Activated T-helper 9 cell treated with anti-CD3 and anti-CD28 coated beads, Interleukin-2, amount 50 U/mL, for 16 hours (primary cell): ENCODE measurements at places on chromosomes 3 and 15.

DNA sequence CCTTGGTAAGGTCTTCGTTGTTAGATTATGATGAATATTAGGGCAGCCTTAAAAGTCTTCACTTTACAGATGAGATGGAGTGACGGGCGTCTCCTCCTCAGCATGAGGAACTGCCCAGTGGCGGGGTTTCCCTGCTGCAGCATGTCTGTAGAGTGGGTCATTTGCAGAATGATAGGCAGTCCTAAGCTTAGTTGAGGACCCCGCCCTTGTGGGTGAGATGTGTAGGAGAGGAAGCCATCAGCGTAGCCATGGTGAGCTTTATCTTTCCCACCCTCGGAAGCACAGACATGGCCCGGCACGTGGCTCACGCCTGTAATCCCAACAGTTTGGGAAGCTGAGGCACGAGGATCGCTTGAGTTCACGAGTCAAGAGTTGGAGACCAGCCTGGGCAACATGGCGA lies 877 bp downstream of the NIT2 start:
- DNase-seq = no peak

DNA sequence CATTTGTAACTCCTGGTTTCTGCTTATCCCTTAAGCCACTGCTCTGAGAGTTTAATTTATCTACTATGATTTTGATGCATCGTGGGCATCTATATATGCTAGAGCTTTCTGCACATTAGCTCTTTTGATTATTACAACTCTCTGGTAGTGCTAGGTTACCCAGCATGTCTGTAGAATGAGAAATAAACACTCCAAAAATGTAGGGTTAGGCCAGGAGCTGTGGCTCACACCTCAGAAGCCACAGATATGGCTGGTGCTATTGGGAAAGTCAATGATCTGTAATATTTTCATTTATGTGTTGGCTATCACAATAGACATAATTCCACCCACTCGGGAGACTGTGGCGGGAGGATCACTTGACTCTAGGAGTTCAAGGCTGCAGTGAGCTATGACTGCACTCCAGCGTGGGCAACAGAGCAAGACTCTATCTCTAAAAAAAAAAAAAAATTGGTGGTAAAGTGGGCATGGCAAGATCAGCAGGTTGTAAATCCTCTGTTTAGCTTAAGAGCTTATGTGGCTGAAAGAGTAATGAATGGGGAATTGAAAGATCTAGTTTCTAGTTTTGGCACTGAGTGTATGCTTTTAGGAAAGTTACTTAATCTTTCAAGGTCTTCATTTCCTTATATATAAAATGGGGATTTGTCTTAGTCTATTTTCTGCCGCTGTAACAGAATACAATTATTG lies 6.3 kb downstream of the TIGIT start:
- DNase-seq = no peak

DNA sequence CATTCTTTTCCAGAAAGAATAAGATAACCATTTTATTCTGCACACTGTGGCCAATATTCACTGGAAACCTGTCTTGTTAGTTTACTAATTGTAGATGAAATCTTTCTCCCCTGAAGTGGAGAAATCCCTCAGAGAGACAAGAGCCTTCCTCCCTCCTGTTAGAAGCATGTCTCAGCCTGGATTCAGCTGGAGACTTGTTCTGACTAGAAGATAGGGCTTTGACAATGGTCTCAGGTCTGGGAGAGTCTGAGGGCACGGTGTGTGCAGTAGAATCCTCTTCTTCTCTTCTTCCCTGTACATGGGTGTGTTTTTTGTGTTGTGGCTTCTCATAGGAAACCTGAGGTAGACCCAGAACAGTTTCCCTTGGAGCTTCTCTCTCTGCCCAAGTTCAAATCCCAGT lies 19.9 kb downstream of the CCK start:
- DNase-seq = no peak

GRCh38 chr3:143657391-143657790 lies 190.9 kb downstream of the SLC9A9 start:
- DNase-seq = no peak

DNA sequence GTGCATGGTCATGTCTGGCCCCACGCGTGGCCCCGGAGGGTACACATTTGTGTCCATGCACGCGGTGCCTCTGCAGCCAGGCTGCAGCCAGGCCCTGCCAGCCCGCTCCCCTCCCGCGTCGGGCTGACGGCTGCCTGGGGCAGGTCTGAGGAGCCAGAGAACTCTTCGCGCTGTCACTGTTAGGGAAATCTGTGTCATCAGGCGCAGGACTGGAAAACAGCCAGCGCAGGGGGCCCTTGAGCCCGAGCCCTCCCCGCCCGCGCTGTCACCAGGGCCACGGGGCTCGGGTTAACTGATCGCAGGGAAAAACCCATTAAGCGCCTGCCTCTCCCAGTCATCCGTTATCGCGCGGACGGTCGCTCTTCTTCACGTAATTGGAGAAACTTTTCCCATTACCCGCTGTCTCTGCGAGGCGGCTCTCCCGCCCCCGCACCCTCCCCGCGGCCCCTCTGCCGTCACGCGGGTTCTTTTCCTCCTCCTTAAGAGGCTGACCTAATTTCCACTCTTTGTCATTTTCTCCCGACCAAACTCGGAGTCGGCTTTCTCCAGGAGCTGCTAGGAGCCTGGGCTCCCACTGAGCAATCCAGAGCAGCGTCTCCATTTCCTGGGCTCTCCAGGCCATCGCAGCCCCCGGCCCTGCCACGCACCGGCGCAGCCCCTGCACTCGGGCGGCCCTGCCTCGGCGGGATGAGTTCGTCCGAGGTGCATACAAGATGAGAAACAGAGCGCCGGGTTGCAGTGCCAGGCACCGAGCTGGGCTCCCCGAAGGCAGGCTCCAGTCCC lies 57.5 kb upstream of the PRR23E start:
- DNase-seq = no peak

GRCh38 chr15:51680321-51680720 lies 982 bp upstream of the SCG3 start:
- DNase-seq = no peak

GRCh38 chr3:189982321-189982945 lies 138.3 kb downstream of the P3H2 start:
- DNase-seq = no peak

GRCh38 chr3:106678657-106679390 lies 698.4 kb upstream of the CCDC54 start:
- DNase-seq = no peak

DNA sequence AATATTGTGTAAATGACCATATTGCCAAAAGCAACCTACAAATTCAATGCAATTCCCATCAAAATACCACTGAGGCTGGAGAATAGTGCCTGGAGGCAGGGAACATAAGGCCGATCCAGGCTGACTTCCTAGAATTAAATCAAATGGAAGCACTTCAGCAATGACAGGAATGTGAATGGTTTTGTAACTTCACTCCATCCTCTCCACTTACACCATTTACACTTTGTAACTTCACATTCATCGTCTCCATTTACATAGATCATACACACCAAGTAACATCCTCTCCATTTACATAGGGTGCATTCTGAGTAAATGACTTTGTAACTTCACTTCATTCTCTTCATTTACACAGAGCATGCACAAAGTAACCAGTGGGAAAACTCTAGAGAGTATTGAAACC lies 11.6 kb downstream of the STRIT1 start:
- no peak for DNase-seq

DNA sequence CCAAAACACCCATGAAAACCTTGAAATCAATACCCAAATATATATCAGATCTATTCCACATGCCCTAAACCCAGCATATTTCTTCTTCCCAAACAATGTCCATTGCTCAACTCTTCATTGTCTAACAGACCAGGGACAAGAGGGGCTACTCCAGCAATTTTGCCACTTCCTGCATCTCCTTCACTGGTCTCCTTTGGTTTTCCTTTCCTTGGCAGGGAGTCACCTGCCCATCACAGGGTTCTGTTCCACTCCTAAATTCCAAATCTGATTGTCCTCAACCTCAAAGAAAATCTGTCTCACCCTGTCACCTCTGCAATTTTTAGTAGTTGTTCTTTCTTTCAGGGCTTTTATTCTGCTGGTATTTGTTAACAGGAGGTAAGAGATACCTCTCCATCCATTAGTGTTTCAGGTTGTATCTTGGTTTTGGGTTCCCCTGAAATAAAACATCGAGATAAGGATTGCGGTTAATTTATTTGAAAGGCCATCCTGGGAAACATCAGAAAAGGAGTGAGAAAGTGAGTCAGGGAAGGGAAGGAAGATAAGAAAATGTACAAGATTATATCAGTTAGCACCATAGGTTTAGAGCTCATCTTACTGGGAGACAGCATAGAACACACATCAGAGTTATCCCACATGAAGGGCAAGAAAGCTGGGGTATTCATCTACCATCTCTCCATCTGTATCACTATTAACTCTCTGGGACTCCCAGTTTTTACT lies 13.6 kb downstream of the ZBED2 start:
- DNase-seq = no peak

- DNase-seq = no peak
These were observed 81.4 kb upstream of the TNIK start for GRCh38 chr3:171541647-171542046.

DNA sequence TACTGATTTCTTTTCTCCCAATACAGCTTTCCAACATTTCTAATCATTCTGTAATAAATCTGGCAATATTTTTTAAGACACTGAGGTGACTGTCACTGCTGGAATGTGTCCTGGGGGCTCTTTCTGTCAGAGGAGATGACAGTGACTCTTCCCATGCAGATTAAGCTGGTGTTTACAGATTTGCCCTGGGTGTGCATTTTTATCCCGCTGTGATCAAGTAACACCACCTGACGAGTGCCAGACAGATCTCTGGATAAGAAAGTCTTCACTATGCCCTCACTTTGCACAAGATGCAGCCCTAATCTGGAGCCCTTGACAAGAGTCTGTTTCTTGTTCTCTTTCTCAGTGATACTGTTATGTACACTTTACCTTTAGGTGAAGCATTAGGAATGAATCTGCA lies 477.7 kb downstream of the ZIC1 start:
- no peak for DNase-seq

DNA sequence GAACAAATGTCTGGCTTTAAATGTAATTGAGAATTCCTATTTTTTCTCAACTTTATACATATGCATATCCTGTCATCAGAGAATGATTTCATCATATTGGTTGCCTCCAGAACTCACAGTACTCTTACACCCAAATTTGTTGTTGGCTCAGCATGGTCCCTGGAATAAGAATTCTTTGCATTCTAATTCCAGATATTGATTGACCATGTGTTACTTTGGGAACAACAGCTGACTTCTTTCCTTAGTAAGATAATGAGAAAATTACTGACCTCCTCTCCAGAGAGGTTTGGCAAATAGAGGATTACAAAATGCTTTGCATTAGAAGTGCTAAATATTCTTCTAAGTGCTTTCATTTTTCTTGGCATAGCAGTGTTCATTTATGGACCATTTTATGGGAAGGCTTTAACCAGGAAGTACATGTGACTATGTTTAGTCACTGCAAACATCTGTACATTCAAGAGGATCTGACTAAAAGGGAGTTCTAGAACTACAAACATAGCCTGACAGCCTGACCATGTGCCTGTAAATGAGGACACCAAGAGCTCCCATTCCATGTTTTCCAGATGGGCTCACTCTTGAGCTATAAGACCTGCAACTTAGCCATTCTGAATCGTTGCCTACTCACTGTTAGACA lies 391.6 kb upstream of the DPPA4 start:
- DNase-seq = no peak

DNA sequence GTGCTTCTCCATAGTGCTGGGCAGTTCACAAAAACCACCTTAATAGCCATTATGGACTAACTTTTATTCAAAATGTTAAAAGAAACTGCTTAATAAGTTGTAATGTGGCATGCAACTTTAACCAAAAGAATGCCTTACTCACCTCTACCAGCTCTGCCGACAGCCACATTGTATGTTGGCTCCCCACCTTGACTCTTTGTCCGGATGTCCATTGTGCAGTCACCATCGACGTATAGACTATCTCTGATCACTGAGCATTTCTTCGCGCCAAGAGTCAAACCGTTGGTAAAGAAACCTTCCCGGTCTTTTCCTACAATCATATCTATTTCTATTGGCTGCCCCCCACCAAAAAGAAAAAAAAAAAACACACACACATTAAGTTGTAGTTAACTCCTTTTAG lies 2.5 kb downstream of the PFN2 start:
- no peak for DNase-seq

DNA sequence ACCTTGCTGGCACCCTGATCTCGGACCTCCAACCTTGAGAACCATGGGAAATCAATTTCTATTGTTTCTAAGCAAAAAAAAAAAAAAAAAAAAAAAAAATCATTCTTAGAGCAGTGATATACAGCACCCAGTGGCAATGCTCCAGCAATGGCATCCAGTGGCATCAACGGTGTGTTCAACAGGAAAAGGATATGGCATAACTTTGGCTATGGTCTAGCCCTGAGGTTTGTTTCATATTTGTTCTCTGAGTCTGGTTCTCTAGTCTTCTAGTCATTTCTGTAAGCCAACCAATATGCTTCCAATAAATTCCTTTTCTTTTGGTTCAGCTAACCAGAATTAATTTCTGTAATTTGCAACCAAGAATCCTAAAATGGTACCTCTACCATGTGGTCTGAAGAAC lies 19.2 kb downstream of the DENND4A start:
- no peak for DNase-seq

DNA sequence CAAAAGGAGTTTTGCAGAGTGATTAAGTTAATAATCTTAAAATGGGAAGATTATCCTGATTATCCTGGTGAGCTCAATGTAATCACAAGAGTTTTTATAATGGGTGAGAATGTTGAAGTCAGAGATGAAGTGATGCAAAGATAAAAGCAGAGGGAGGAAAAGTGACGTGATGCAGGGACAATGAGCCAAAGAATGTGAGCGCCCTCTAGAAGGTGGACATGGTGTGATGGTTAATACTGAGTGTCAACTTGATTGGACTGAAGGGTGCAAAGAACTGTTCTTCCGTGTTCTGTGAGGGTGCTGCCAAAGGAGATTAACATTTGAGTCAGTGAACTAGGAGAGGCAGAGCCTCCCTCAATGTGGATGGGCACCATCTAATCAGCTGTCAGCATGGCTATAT lies 569.6 kb upstream of the AGTR1 start:
- no peak for DNase-seq

- DNase-seq = no peak
These were observed 22.0 kb downstream of the TMPRSS7 start for GRCh38 chr3:112056451-112056929.

DNA sequence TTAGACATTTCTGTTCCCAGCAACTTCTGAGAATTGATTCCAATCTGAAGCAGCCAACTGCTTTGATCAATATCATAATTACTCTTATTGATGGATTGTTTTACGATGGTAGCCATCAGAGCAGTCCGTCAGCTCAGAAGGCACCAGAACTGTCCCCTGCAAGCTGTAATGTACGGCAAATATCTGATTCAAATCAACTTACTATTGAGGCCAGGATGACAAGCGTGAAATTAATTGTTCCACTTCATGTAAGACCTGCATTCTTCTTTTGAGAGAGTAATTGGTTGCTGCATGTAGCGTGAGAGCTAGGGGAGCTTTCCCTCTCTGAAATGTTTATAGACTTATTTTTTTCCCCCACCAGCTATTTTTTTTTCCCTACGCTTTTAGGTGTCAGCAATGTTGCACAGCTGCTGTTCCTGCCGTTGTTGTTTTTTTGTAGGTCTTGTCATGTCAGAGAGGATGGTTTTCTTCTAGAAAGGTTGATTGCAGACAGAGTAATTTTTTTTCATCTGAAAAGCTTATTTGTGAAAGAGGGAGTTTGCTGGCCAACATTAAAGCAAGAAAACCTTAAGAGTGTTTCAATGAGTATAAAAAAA lies 134.9 kb downstream of the CACNA2D3 start:
- no peak for DNase-seq
